ENCODE measurements at places on chromosomes 16 and 17.

GRCh38 chr17:76103274-76104139 is at the start of gene EXOC7:
Gene EXOC7, minus strand, starts transcription at chr17:76103787. Its CDS starts 95 bp downstream, at chr17:76103692.
- DNase-seq: peak; percentile 64

GRCh38 chr17:9790889-9791876 is at the start of gene DHRS7C:
Gene DHRS7C, minus strand, starts transcription at chr17:9791592. Its CDS starts 308 bp downstream, at chr17:9791284.
- DNase-seq: no peak

GRCh38 chr17:37312137-37312923 is 63.5 kb upstream of the C17orf78 start:
- no peak for DNase-seq

DNA sequence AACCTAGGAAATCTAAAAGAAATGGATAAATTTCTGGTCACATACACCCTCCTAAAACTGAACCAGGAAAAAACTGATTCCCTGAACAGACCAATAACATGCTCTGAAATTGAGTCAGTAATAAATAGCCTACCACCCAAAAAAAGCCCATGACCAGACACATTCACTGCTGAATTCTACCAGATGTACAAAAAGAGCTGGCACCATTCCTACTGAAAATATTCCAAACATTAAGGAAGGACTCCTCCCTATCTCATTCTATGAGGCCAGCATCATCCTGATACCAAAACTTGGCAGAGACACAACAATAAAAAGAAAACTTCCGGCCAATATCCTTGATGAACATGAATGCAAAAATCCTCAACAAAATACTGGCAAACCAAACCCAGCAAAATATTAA is 52.9 kb downstream of the TTC19 start:
- DNase-seq: no peak

DNA sequence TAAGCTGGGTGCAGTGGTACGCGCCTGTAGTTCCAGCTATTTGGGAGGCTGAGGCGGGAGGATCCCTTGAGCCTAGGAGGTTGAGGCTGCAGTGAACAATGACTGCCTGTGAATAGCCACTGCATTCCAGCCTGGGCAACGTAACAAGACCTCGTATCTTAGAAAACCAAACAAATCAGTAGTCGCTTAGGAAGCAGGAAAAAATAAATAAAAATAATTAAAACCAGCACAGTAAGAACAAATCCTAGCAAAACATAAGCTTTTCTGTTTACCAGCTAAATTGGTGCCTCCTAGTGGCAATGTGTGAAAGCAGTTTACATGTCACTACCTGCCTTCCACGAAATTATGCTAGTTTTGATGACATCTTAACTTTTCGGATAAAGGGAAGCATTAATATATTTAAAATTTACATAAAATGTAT is 1.3 kb downstream of the ARMC5 start:
- DNase-seq: no peak

- DNase-seq: no peak
These were observed 535.7 kb upstream of the CDH11 start for GRCh38 chr16:65657556-65657955.

- no peak for DNase-seq
These were observed 114.5 kb upstream of the METRNL start for GRCh38 chr17:82964851-82965341.

- DNase-seq: no peak
These were observed 433.3 kb downstream of the TOX3 start for GRCh38 chr16:52113533-52114183.

DNA sequence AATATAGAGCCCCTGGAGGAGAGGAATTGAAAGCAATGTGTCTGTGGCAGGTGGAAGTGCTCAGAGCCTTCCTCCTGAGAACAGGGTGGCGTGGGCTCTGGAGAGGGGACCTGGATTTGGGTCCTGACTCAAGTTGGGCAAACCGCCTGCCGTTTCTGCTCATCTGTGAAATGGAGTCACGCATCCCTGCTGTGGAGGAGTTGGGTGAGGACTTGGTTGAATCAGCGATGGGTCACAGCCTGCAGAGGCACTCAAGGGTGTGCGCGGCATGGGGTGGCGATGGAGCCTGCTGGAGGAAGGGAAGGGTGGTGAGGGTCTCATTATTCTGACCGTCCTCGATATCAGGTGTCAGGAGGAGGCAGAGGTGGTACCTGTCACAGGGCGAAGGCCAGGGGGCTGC is 3.1 kb downstream of the ADAD2 start:
- no peak for DNase-seq

- DNase-seq: no peak
These were observed 2.6 kb downstream of the COG4 start for GRCh38 chr16:70520612-70521297.

- no peak for DNase-seq
These were observed 4.5 kb downstream of the AXIN2 start for GRCh38 chr17:65556910-65557348.

DNA sequence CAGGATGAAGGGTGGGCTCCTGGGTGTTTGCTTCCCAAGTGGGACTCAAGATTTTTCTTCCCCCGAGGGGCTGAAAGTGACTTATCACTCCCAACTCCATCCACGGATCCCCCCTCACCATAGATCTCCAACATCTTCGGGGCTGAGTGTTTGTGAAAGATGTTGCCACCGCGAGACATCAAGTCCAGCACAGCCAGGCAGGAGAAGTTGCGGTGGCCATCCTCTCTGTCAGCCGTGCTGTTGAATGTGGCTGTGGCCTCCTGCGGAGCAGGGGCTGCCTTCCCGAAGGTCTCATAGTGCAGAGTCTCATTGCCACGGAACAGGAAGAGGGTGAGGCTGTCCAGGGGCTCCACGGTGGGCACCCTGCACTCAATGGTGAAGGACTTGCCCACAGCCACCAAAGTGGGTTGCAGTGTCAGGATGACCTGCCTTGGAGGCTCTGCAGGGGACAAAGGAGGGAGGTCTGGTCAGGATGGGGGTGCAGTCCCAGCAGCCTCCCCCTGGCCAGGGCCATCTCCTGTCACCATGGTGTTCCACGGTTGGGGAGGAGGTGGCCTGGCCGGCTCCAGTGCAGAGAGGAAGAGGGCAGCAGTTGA is 5.5 kb downstream of the PRR29 start:
- DNase-seq: no peak

- DNase-seq: no peak
These were observed 2.9 kb upstream of the COASY start for GRCh38 chr17:42559075-42559474.

All from NCI-H526 treated with DMSO at 0.1 percent for 48 hours (cell line).